GM18507 (cell line): ENCODE measurements at places on chromosomes 16 and 17.

- no peak for DNase-seq
Observed at GRCh38 chr17:44152875-44153274, 11.1 kb downstream of the HROB start.

- no peak for DNase-seq
Observed at GRCh38 chr17:79085154-79085920, 10.7 kb downstream of the ENGASE start.

GRCh38 chr17:13736916-13737315, 135.2 kb upstream of the HS3ST3A1 start:
- no peak for DNase-seq

GRCh38 chr17:75048249-75048878, 1.3 kb downstream of the KCTD2 start:
- DNase-seq = no peak

GRCh38 chr16:4293822-4294457, 21.1 kb upstream of the TFAP4 start:
- no peak for DNase-seq

GRCh38 chr16:847151-847550, 46.6 kb upstream of the GNG13 start:
- no peak for DNase-seq

GRCh38 chr16:47375423-47375822, 85.4 kb downstream of the ITFG1 start:
- no peak for DNase-seq

GRCh38 chr16:68793401-68793857, 49.9 kb upstream of the TANGO6 start:
- DNase-seq = no peak

DNA sequence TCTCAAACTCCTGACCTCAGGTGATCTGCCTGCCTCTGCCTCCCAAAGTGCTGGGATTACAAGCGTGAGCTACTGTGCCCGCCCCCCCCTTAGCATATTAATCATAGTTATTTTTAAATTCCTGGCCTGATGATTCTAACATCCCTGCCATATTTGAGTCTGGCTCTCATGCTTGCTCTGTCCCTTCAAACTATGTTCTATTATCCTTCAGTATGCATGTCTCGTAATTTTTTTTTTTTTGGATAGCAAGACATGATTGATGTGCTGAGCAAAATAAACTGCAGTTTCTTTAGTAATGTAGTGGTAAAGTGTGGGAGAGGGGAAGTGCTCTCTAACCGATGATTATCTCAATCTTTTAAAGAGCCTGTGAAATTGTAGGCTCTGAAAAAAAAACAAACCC, 34.3 kb upstream of the TMEM92 start:
- no peak for DNase-seq

DNA sequence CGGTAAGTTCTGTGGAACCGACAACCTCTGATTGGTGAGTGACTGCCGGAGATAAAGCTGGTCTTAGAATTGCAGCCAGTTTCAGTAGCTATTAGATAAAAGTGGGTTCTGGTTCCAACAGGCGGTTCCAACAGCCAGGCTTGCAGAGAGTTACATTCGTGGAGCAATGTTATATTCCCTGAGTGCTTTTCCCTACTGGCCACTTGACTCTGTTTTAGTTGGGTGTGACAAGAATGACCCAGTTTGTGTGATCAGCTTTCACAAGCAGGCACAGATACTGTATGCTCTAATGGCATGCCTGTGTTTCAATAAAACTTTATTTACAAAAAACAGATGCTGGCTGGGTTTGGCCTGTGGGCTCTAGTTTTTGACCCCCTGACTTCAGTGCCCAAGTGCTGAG, 196.6 kb downstream of the SNX29 start:
- no peak for DNase-seq

GRCh38 chr17:1724869-1725641, 551 bp downstream of the WDR81 start:
- DNase-seq = no peak

- no peak for DNase-seq
Observed at GRCh38 chr16:11669380-11670146, 1.3 kb downstream of the SNN start.

GRCh38 chr16:88881007-88881615, 14.7 kb upstream of the PABPN1L start:
- DNase-seq = no peak

- DNase-seq = no peak
Observed at GRCh38 chr16:20726661-20727060, 15.0 kb downstream of the THUMPD1 start.

DNA sequence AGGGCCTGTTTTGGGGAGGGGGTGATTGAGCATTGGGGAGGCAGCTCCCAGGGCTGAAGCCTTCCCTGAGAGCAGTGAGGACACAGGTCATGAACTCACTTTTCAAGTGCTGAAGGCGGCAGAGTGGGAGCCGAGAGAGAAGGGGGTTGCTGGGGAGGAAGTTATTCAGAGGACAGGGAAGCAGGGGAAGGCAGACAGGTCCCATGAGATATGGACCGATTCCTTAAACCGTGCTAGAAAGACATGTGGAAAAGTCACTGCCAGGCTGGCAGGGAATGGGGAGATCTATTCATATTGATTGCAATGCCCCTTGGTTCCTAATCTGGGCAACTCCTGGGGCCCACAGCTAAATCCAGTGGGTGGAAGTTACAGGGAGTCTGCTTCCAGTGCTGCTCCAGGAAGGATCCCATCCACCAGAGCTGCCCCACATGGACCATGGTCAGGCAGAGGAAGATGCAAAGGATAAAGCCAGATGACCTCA, 1.1 kb downstream of the CCL4 start:
- no peak for DNase-seq

- DNase-seq = no peak
Observed at GRCh38 chr16:50182441-50182840, 29.3 kb downstream of the TENT4B start.

- no peak for DNase-seq
Observed at GRCh38 chr16:12449795-12450194, 353.9 kb downstream of the CPPED1 start.

DNA sequence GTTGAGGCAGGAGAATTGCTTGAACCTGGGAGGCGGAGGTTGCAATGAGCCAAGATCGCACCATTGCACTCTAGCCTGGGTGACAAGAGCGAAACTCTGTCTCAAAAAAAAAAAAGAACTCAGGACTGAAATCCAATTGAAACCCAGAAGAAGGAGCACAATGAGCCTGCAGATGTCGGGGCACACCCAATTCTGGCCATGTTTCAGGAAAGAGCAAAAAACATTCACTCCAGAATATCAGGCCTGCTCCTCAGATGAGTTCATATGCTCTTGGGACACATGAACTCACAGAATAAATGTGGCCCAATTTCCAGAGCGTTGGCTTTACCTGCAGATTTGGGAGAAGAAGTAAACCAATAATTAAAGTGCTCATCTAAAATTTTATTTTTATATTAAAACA, 3.0 kb upstream of the CMTM2 start:
- no peak for DNase-seq

DNA sequence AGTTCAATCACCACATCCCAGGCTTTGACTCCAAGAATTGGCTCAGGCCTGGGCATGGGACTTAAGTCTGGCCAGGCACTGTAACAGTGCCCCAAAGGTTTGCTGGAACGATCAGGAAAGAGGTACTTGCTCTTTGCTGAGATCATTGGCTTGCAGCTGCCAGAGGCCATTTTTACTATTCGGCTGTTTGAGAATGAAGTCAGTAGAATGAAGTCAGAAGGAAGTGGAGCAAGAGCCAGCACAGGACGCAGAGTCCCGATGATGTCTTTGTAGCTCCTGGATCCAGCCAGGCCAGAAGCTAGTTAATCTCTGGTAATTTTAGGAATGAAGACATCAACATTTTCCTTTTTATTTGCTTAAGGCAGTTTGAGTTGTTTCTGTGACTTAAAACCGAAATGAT, 195.5 kb downstream of the RAB11FIP4 start:
- DNase-seq = no peak

DNA sequence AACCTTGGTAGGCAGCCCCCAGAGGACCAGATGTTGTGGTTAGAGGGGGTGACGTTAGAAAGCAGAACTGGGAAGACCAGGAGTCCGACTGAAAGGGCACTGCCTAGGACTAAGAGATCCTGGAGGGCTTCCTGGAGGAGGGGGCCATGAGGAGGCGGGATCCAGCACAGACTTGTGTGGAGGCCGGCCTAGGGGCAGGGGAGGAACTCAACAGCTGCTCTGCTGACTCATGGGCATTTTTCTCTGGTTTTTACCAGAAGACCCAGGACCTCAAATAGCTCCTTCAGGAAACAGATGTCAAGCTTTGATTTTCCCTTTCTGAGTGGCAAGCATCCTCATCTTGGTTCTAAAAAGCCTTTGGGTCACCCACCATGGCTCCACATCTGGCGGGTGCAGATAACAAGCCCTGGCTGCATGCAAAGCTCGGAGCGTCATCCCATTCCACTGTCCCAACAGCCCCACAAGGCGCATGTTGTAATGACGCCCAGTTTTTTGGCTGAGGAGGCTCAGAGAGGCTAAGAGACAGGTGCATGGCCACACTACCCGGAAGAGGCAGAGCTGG, 29.0 kb downstream of the IL21R start:
- no peak for DNase-seq

GRCh38 chr17:50328363-50329325, 17.3 kb upstream of the XYLT2 start:
- no peak for DNase-seq

GRCh38 chr17:64406321-64407200, 15.9 kb upstream of the PECAM1 start:
- DNase-seq = no peak

- no peak for DNase-seq
Observed at GRCh38 chr17:48545022-48545375, at the start of gene HOXB2. Gene HOXB2, minus strand, starts transcription at chr17:48545109. Its CDS starts 198 bp downstream, at chr17:48544911.

GRCh38 chr17:74514632-74515334, 16.5 kb downstream of the CD300LB start:
- DNase-seq = no peak

GRCh38 chr17:14882131-14882530, 383.0 kb downstream of the PMP22 start:
- no peak for DNase-seq

GRCh38 chr16:65634291-65634690, 512.4 kb upstream of the CDH11 start:
- no peak for DNase-seq

- no peak for DNase-seq
Observed at GRCh38 chr17:27824176-27824715, 23.9 kb upstream of the NOS2 start.

- DNase-seq = no peak
Observed at GRCh38 chr16:53968454-53968853, 264.5 kb downstream of the FTO start.

DNA sequence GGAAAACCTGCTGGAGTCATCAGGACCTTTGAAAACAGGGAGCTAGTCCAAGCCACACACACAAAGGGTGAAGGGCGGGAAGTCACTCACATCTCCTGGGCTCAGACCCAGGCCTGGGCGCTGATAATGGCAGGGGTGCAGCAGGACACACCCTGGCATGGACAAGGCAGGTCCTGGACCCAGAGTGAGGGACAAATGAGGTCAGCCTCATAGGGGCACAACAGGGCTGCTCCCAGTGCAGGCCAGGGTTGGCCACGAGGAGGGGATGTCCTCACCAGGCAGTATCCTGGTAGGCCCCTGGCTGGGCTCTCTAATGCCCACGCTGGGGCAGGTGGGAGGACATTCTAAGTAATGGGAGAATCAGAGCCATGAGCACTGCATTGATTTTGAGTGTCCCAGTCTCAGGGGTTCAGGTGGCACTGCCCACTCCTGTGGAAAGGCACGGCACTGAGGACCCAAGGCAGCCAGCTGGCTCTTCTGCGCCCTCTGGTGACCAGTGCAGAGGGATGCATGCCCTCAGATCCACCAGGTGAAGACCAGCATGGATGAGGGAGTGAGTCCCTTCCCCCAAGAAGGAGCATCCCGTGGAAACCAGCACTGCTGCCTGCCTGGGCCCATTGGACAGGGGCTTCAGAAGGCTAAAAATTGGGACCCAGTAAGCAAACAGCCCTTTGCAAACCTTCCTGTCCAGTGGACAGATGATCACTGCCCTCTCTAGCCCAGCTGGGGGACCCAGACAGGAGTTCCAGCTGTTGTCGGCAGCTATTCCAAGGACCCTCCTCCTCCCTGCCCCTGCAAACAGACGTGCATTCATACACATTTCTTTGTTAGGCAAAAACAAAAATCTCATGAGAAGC, 23.4 kb upstream of the SREBF1 start:
- DNase-seq = peak; percentile 77

DNA sequence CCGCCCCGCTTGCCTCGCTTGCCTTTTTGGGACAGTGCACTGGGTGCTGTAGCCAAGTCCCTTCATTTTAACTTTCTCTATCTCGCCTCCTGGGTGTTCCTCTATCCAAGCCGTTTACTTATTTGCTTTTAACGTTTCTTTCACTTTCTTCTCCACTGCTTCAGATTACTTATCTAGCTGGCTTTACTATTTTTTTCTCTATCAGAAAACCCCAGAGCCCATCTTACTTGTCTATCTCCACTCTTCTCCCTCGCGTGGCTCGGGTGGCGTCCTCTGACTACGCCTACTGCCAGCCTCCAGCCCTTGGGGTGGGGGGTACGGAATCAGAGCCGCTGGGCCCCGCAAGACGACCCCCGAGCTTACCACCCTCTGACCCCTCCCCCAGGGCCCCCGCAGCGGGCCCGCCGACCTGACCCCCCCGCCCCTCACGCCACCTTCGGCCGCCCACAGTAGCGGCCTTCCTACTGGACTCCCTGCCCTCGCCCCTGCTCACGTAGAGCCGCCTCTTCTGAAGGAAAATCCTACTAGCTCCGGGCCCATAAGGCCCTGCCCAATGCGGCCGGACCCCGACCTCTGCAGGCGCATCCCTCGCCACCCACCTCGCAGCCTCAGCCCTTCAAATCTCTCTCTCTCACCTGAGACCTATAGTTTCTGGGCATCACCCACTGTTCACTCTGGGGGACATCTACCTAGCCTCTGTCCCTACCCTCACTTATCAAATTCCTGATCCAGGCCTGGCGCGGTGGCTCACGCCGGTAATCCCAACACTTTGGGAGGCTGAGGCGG, 1.0 kb upstream of the SLC12A4 start:
- DNase-seq = no peak

GRCh38 chr17:82911822-82912221, 72.0 kb upstream of the ZNF750 start:
- no peak for DNase-seq

DNA sequence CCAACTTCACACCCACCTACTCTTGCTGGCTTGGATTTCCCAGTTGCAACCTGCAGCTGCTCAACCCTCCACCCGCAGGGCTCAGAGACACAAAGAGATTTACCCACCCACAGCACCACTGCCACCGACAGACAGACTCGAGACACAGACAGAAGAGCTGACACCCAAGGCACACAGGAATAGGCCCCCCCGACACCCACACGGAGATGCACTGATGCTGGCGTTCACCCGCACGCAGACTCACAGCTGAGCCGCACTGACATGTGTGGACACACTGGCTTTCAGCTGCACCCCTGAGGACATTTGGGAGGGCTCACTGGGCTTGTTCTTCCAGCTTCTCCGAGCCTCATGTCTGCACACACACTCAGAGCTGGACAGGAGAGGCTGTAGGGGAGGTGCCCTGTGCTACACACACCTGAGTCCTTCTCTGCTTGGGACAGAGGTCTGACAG, 8.2 kb downstream of the STX1B start:
- no peak for DNase-seq

- peak; percentile 54 for DNase-seq
Observed at GRCh38 chr17:47776330-47777197, 43.5 kb downstream of the TBX21 start.
